Breast epithelium (tissue), 4 donors: ENCODE measurements at places on chromosomes 1 and 21. TPM values are rescaled to one million over a fixed set of nuclear protein-coding genes. Genes with fewer than 3 reads are reported as not detected.

- H3K4me3 ChIP-seq: no peak overlapping the region
- no peaks in the 10 kb centered on the region for H3K4me1 ChIP-seq
- no peak overlapping the region for H3K27ac ChIP-seq
- no peaks in the 10 kb centered on the region for H3K27me3 ChIP-seq
- H3K36me3 ChIP-seq: no peaks in the 10 kb centered on the region
These were observed 67.1 kb upstream of the FAM78B start for GRCh38 chr1:166233750-166234366.

- no peaks in the 10 kb centered on the region for H3K4me1 ChIP-seq
- no peak overlapping the region for H3K27ac ChIP-seq
- no peak for DNase-seq
- H3K36me3 ChIP-seq: no peaks in the 10 kb centered on the region
- no peak overlapping the region for H3K4me3 ChIP-seq
- no peaks in the 10 kb centered on the region for H3K27me3 ChIP-seq
These were observed 37.1 kb downstream of the SSX2IP start for GRCh38 chr1:84653130-84653677.

DNA sequence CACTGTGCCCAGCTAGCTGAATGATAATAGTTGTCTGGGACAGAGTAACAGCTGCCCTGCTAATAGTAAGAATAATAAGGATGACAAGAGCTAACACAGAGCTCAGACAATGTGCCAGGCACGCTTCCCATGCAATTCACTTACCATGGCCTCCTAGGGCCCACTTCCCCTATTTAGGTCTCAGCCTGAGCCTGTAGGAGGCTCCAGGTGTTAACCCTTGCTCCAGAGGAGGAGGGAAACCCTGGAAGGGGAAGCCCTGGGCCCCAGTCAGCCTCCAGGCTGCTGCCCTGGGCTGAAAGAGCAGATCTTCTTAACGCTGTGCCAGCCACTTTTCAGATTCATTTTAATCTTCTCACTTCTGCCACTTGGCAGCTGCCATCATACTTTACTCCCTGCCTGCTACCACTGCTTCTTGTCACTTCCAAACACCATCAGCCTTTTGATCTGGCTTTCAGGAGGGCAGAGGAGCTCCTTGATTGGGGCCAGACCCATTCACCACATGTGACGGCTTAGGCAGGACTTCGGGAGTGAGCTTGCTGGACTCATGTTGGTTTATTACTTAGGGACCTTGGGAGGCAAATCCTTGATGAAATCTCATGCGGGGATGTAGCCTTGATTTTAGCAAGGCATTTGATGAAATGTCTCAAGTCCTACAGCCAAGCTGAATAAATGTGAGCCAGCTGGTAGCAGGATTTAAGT, 66.7 kb upstream of the PARP1 start:
- H3K4me3 ChIP-seq: no peak overlapping the region
- no peaks in the 10 kb centered on the region for H3K4me1 ChIP-seq
- no peak overlapping the region for H3K27ac ChIP-seq
- no peak for DNase-seq
- H3K27me3 ChIP-seq: no peaks in the 10 kb centered on the region

DNA sequence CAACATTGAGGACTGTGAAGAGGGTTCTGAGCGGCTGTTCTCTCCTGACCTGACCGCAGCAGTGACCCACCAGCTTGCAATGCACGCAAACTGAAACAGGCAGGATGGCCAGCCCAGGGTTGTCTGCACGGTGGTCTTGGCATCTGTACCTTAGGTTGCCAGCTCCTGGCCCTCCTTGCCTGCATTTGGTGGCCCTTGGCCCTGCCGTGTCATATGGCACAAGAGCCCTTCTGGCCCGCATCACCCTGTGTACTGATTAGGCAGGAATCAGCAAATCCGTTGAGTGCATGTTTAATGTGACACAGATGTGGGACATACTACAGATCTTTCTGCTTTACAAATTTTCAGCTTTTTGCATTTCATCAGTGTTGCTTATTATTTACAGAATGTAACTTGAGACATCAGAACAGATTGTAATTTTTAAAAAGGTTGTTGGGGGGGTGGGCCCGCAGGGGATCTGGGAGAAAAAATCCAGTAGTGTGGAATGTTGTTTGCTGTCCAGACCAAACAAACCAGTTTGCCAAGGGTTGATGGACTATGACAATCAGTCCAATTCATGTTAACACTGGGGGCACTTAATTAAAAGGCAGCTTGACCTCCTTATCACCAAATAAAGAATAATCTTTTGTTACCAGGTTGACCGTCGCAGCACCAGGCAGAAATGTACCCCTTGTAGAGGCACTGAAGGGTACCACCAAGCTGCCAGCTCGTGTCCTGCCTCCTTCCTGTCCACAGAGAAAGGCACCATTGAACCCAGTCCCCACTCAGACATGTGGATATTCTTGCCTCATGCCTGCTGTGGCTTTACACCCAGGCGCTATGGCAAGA, 132.6 kb downstream of the DHRS3 start:
- no peaks in the 10 kb centered on the region for H3K27me3 ChIP-seq
- no peak overlapping the region for H3K4me3 ChIP-seq
- H3K4me1 ChIP-seq: peaks cover 7% of the 10 kb centered on the region
- H3K36me3 ChIP-seq: no peaks in the 10 kb centered on the region
- peak overlapping the region; percentile 69 for H3K27ac ChIP-seq

DNA sequence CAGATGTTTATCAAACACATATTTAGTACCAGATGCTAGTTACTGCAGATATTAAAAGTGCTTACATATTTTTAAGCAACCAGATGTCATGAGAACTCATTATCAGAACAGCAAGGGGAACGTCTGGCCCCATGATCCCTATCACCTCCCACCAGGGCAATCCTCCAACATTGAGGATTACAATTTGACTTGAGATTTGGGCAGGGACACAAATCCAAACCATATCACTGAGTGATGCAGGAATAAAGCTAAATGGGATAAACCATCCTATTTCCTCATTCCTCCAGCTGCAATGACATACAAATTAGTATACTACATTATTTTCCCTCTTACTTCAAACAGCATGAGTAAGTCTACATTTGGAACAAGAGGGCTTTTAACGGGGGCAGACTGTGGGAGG, 3.1 kb upstream of the KCNK2 start:
- no peaks in the 10 kb centered on the region for H3K36me3 ChIP-seq
- DNase-seq: no peak
- H3K4me3 ChIP-seq: no peak overlapping the region
- no peak overlapping the region for H3K27ac ChIP-seq
- no peaks in the 10 kb centered on the region for H3K27me3 ChIP-seq

- DNase-seq: no peak
- H3K36me3 ChIP-seq: no peaks in the 10 kb centered on the region
- H3K27ac ChIP-seq: no peak overlapping the region
- no peaks in the 10 kb centered on the region for H3K27me3 ChIP-seq
- H3K4me1 ChIP-seq: no peaks in the 10 kb centered on the region
These were observed 4.8 kb downstream of the DNAI4 start for GRCh38 chr1:66919828-66920227.

- no peak overlapping the region for H3K27ac ChIP-seq
- H3K27me3 ChIP-seq: no peaks in the 10 kb centered on the region
- H3K4me3 ChIP-seq: no peak overlapping the region
- H3K4me1 ChIP-seq: no peaks in the 10 kb centered on the region
These were observed 93.9 kb upstream of the DAB1 start for GRCh38 chr1:57517587-57518374.

GRCh38 chr1:85303440-85304162, 27.2 kb upstream of the BCL10 start:
- no peak for DNase-seq
- H3K36me3 ChIP-seq: no peaks in the 10 kb centered on the region

- H3K4me1 ChIP-seq: no peaks in the 10 kb centered on the region
- DNase-seq: no peak
- H3K27ac ChIP-seq: no peak overlapping the region
These were observed 49.6 kb downstream of the KCNK2 start for GRCh38 chr1:215132156-215132555.

DNA sequence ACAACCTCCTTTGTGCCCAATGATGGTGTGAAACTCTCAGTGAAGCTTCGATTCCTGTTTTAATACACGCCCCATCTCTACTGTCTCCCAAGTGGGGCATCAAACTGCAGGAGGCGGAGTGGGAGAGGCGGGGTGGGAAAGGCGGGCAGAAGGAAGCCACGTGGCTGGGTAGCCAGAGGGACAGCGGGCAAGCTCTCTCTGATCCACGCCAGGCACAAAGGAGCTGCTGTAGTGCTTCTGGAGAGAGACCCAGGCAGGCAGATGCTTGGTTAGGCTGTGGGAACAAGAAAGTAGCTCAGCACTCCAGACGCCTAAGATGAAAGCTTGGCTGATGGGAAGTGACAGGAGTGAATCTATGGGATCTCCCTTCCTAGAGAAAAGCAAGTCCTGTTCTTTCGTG, 25.7 kb downstream of the TRIM67 start:
- no peaks in the 10 kb centered on the region for H3K4me1 ChIP-seq
- no peaks in the 10 kb centered on the region for H3K27me3 ChIP-seq
- no peak overlapping the region for H3K27ac ChIP-seq
- DNase-seq: no peak
- no peaks in the 10 kb centered on the region for H3K36me3 ChIP-seq

OR2L5 gene
- total RNA-seq: not detected

FCRL4 gene
- total RNA-seq: not detected

KRTAP10-4 gene
- not detected for total RNA-seq

DNA sequence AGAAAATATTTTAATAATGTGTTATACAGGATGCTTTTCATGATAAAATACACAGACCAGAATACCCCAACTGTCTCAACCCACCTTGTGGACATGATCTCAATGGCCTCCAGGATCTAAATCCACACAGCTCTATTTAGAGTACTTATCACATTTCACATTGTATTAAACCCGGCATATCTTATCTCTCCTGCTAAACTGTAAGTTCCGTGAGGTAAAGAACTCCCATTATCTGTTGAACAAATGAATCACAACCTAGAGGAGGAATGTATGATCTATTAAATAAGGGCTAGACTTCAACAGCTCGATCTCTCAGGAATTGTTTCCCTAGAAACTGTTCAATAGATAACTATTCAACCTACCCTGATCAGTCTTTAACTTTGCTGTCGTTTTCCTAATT, 6.9 kb downstream of the ETV3 start:
- H3K4me1 ChIP-seq: peaks cover 15% of the 10 kb centered on the region
- no peak overlapping the region for H3K4me3 ChIP-seq
- H3K27me3 ChIP-seq: no peaks in the 10 kb centered on the region
- no peaks in the 10 kb centered on the region for H3K36me3 ChIP-seq

SLC41A1 gene
- 18.0 TPM for total RNA-seq

CADM3 gene
- 15.2 TPM for total RNA-seq

DNA sequence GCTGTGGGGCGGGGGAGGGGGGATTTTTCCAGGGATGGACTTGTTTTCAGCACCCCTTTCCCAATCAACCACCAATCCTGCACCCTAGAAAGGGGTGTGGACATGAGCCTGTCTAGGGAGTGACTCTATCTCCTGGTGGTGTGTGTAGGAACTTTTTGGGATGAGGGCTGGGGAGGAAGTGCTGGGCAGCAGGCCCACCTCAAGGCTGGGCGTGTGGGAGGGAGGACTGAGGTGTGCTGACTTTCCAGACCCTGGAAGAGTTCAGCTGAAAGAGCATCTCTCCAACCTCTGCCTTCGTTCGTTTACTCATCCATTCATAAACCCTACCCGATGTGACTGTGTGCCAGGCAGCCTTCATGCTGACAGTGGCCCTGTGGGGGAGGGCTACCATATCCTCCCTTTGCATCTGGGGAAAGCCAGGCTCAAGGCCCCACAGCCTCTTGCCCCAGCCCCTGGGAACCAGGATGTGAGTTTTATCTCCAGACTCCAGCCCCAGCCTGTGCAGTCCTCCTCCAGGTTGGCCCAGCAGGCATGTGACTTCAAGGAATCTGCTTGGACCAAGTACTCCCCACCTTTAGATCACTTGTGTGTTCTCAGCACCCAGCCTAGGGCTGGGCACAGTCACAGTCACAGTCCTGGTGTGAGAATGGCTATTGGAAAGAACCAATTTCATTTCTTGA, 6.7 kb downstream of the KNCN start:
- H3K27me3 ChIP-seq: peaks cover 47% of the 10 kb centered on the region
- no peak for DNase-seq
- no peak overlapping the region for H3K27ac ChIP-seq
- no peak overlapping the region for H3K4me3 ChIP-seq
- no peaks in the 10 kb centered on the region for H3K36me3 ChIP-seq

- peak overlapping the region; percentile 37 for H3K27ac ChIP-seq
- DNase-seq: no peak
- no peaks in the 10 kb centered on the region for H3K27me3 ChIP-seq
- no peaks in the 10 kb centered on the region for H3K4me1 ChIP-seq
- no peaks in the 10 kb centered on the region for H3K36me3 ChIP-seq
- H3K4me3 ChIP-seq: no peak overlapping the region
These were observed 34.9 kb upstream of the PPP1R15B start for GRCh38 chr1:204446413-204447111.

DNA sequence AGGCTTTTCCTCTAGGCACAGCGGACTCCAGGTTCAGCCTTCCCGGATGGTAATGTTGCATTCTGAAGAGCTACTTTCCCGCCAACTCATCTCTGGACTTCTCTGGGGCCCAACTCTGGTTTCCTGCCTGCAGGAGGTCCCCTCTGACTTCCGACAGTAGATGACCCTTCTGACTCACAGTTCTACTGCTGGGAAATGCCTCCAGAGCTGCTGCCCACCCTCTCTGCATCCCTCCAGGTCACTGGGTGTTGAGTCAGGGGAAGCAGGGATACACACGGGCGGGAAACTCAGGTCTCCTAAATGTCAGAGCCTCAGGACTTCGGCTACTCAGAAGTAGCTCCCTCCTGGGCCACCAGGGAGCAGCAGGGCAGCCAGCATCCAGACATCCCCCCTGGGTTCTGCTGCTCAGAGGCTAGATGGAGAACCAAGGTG, 2.1 kb upstream of the KIF21B start:
- no peak for DNase-seq
- H3K4me1 ChIP-seq: no peaks in the 10 kb centered on the region
- no peaks in the 10 kb centered on the region for H3K36me3 ChIP-seq
- no peak overlapping the region for H3K27ac ChIP-seq
- H3K4me3 ChIP-seq: no peak overlapping the region
- H3K27me3 ChIP-seq: no peaks in the 10 kb centered on the region

- DNase-seq: peak; percentile 91
- H3K4me3 ChIP-seq: no peak overlapping the region
- H3K27ac ChIP-seq: peak overlapping the region; percentile 88
- H3K27me3 ChIP-seq: no peaks in the 10 kb centered on the region
These were observed 60.1 kb upstream of the NEK2 start for GRCh38 chr1:211735208-211736170.

DNA sequence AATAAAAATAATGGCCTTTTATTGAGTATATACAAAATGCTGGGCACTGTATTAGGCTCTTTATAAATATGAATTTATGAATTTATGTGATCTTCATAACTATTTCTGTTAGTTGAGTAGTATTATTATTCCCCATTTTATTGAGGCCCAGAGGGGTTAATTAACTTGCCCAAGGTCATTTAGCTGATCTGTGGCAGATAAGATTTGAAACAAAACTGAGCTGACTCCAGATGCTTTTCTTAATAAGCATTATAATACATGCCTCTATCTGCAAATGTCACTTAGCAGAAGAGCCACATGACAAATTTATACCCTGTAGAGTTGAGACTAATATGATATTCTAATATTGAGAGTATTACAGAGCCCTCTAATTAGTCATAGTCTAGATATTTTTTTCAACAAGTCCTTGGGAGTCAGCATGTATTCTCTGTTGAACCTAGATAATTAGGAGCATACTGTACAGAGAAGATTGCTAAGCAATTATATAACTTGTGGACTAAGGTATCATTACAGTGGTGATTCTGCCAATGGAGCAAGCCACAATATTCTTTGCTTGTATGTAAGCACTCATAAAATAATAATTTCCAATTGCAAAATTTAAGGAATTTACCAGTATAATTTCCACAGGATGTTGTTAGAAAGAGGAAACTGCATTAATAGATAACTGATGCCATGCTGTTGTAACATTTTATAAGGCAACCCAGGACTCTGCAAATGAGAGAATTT, 112.0 kb downstream of the LRRC40 start:
- H3K4me1 ChIP-seq: no peaks in the 10 kb centered on the region
- no peaks in the 10 kb centered on the region for H3K27me3 ChIP-seq

AMY2A gene
- not detected for total RNA-seq
